ENCODE measurements at places on chromosomes 12 and 14.

DNA sequence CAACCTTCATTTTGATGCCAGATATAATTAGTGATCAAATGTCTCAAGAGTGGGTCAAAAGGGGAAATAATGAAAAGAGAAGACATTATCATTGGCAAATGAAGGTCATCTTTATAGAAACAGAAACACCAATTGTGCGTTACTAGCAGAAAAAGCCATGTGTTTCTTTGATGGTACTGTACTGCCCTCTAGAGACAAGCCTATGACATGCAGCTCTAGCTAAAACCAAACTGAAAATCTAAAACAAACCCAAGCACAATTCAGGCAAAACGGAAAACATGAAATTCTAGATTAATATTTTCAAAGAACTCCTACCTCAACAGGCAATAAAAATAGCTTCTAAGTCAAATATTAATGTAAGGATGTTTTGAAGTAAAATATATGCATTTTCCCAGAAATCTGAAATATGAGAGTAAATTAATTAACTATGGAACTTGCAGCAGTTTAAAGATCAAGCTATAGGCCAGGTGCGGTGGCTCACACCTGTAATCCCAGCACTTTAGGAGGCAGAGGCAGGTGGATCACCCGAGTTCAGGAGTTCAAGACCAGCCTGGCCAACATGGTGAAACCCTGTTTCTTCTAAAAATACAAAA, 115.4 kb downstream of the KLHL28 start:
- DNase-seq, result peak; percentile 72

DNA sequence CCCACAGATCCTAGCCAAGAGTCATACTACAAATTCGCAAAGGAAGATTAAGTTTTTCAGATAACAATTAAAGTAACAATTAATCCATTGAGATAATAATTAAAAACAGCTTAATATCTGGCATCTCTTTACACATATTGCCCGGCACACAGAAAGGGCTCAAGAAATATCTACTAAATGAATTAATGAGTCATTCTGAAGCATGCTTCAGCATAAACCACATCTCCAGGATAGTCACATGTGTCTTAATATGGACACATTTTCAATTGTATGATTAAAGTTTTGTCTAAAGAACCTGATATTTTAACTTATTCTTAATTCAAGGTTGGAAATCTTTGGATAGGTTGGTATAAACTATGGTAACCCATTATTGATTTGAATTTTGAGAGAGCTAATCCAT, 9.6 kb downstream of the ITPR2 start:
- no peak for DNase-seq

DNA sequence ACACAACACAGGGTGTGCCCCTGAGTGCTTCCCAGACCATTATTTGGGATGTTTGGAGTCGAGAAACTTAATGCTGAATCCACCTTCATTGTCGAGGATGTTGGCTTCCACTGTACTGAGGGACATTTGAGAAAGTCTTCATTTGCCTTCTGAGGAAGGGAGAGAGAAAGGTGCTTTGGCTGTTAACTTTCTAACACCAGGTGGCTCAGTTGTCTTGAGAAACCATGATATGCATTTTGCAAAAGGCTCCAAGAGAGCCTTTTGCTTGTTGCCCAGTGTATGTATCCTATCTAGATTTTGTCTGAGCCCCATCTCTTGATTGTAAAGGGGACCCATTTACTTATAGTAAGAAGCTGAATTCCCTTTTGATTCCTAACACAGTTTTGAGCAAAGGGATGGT, 28.6 kb upstream of the NRXN3 start:
- DNase-seq, result no peak

- DNase-seq, result no peak
These were observed 7.1 kb upstream of the KRT84 start for GRCh38 chr12:52392465-52393007.

DNA sequence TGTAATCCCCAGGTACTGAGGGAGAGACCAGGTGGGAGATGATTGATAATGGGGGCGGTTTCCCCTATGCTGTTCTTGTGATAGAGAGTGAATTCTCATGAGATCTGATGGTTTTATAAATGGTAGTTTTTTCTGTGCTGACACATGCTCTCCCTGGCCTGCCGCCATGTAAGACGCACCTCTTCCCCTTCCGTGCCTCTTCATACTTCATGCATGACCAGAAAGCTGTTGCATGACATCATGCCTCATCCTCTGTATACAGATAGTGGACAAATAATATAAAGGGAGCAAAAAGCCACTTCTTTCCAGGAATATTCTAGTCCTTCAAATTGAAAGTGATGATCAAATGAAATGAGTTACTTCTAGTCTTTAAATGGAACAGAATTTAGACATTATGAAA, 47.3 kb upstream of the LRIG3 start:
- DNase-seq, result no peak

DNA sequence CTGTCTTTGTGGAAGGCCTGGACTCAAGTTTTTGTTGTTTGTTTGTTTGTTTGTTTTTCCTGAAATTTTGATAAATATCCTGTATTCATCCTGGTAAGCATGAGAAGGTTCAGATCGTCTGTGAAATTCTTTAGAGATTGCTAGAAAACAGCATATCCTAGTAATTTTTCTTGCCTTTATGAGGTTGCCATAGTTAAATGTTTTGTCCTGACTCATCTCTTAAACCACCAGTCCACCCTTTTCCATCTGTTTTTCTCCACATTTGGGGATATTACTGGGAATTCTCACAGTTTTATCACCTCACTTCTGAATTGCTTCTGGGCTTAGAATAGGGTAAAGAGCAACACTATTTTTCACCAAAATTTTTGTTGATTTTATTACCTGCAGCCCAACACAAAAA, 248.3 kb downstream of the FBXL14 start:
- DNase-seq, result no peak

GRCh38 chr12:42237853-42238239, 202 bp downstream of the YAF2 start:
- DNase-seq, result no peak

DNA sequence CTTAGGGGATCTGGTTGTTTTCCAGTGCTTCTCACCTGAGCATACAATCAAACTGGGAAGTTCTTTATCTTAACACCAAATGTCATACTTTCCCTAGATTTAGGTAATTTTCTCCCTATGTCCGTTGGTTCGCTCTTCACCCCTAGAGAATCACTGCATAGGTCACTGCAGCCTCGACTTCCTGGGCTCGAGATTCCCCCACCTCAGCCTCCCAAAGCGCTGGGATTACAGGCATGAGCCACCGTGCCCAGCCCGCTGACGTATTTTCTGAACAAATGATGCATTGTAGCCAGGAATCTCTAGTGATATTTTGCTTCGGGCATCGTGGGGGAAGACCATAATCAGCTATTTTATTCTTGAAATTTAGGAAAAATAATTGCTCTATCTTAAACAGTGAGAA, 1.1 kb upstream of the RPL41 start:
- DNase-seq, result no peak

DNA sequence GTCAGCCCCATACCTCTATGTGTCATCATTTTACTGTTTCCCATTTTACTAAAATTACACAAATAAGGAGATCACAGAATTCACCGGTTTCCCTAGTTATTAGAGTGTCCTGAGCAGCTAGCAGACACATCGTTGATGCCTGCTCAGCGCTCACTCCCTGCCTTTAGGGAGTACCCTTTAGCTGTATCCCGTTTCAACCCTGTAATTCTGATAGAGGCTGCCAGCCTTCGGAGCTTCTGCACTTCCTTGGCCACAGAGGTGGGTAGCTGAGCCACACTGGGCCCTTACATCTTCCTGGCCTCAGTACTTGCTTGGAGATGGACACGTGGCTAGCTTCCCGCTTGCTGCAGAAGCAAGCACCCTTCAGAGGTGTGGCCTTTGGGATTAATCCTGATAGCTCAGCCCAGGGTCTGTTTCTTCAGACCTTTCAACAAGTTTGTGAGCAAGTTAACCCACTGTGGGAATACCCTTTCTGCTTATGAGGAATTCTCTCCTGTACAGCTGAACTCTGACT, 14.3 kb upstream of the FBXW8 start:
- DNase-seq, result no peak

DNA sequence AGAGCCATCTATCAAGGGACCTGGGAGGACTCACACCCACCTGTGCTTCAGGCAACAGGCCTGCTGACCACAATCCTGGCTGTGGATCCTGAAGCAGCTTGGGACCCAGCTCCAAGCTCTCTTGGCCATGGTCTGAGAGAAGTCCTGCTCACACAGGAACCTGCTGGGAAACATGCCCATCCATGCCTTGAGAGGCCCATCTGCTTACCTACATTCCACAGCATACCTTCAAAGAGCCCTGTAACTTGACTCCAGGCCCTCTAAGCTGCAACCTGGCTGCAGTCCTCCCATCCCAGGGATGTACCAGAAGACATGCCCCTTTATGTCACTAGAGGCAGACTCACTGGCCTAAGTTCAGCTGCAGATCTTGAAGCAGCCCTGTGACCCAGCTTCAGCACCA, 61.7 kb upstream of the AMIGO2 start:
- no peak for DNase-seq

GRCh38 chr14:104247336-104248202, 109.2 kb downstream of the KIF26A start:
- DNase-seq, result no peak

DNA sequence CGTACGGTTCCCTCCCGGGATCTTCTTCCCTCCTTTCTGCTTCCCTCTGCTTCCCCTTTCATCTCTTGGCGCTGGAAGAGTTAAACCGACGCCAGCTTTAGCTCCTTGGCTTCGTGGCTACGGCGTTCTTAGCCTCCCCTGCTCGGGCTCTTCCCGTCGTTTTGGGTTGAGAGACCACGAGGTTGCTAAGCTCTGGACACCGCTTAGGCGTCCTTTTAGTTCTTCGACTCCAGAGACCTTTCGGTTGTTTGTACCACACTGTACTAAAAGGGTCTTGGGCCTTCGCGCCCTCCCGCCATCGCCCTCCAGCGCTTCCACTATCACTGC, 545 bp downstream of the CPSF2 start:
- DNase-seq, result peak; percentile 33

DNA sequence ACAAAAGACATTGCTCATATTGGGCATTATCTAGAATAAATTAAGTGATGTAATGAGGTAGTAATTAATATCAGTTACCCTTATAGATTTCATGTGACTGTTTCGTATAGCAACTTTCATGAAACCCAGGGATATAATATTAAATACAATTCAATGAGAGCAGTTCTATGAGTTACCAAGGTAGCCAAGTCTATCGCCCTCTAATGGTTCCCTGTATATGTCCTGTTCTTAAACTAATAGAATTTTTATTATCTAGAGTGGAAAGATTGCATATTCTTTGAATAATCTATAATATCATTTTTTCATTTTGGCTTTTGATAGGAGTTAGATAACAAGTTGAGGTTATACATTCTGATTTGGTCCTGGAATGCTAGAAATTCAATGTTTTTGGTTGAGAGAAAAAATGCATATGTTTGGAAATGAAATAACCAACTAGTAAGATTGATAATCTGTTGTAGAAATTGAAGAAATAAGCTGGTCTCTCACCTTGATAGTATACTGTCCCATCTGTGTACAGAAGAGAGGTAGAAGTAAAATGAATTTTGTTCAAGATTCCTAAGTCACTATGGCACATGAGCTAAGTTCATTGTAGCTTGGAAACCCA, 59.7 kb downstream of the SCFD1 start:
- peak; percentile 7 for DNase-seq

- no peak for DNase-seq
These were observed 309.4 kb upstream of the DIO3 start for GRCh38 chr14:101251812-101252442.

GRCh38 chr12:66623455-66623854, 55.4 kb downstream of the GRIP1 start:
- DNase-seq, result no peak

DNA sequence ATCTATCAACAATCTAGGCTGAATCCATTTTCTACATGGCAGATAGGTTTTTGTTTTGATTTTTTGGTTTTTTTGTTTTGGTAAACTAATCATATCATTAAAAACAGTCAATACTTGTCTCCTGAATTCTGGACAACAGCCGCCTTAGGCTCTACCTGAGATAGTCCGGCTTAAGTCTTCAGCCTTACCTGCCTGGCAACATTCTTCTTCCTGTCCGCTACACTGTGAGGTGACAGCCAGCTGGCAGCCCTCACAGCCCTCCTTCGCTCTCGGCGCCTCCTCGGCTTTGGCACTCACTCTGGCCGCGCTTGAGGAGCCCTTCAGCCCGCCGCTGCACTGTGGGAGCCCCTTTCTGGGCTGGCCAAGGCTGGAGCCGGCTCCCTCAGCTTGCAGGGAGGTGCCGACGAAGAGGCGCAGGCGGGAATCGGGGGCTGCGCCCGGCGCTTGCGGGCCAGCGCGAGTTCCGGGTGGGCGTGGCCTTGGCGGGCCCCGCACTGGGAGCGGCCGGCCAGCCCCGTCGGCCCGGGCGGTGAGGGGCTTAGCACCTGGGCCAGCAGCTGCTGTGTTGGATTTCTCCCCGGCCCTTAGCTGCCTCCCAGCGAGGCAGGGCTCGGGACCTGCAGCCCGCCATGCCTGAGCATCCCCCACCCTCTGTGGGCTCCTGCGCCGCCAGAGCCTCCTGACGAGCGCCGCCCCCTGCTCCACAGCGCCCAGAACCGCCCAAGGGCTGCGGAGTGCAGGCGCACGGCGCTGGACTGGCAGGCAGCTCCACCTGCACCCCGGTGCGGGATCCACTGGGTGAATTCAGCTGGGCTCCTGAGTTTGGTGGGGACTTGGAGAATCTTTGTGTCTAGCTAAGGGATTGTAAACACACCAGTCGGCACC, 49.0 kb downstream of the MDGA2 start:
- no peak for DNase-seq

DNA sequence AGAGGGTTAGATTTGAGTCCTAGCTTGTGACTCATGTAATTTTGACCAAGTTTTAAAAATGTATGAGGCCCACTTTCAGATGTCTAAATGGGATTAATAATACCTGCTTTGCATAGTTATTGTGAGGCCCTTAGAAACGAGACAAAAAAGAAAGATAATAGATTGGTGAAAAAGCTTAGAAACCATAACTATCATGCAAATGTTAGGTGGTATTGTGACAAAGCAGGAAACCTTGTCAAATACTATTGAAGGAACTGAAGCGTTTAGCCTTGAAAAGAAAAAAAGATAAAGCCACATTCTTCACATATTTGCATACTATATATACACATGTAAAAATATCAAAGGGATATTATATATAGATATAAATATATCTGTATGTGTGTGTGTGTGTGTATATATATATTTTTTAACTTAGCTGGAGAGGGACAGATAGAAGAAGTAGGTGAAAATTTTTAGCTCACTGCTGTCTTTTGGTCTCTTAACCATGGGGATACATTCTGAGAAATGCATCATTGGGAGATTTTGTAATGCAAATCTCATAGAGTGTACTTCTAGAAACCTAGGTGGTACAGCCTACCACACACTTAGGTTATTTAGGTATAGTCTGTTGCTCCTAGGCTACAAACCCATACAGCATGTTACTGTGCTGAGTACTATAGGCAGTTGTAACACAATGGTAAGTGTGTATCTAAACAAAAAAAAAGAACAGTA, 270.3 kb downstream of the CCDC91 start:
- no peak for DNase-seq

Measured in NCI-H1694 (cell line).